GM23338 (cell line): ENCODE measurements at places on chromosomes 3 and 15. TPM values are rescaled to one million over a fixed set of nuclear protein-coding genes. Genes with fewer than 3 reads are reported as not detected.

GRCh38 chr15:77871852-77872371 lies 205.6 kb downstream of the TBC1D2B start:
- DNase-seq: peak; percentile 59

DNA sequence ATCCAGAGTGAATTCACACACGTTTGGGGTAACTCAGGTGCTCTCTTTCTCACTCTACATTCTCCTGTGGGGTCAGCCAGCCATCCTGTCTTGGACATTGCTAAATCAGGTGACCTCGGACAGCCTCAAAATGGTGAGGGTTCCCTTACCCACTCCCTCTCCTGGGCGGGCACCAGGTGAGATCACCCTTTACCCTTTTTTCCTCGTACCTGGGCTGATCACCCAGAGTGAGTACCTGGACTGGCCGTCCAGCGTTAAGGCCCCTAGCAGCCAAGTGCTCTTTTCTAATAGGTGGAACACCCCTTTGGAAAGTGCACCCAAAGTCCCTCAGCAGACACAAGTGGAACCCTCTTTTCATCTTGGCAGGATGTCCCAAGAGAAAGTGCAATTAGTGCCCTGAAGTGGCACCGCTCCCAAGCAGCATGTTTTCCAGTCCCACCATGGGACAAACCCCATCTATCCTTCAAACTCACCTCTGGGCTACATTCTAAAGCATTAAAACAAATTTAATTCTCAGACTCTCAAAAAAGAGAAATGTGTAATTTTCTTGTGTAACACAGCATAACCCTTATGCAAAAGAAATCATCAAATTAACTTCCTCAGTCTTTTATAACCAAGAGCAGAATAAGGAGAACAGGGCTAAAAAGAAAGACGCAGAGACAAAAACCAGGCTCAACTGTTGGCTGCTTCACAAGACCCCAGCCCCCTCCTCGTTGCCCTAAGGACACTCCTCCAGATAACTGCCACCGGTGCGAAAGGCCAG lies 20.7 kb downstream of the TRANK1 start:
- no peak for DNase-seq

EPHB1 gene
- 5.2 and 5.6 TPM in 2 replicates for total RNA-seq

DNA sequence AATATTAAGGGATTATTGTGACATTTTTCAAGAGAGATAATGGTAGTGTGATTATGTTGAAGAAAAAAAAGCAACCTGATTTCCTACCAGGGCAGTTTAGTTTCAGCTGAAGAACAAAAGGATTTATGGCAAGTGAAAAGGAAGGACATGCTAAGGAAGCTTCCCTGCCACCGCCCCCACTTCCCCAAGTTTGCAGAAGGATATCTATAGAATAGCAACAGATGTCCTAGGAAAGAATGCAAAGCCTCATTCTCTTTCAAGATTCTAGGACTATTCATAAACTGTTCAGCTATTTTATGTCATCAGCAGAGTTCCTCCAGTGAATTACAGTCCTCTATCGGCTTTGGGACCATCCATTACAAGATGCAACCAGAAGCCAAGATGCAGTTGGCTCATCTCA lies 160.8 kb downstream of the SATB1 start:
- DNase-seq: no peak

GRCh38 chr3:58607816-58608215 lies 30.6 kb upstream of the FAM107A start:
- no peak for DNase-seq

- no peak for DNase-seq
Measured at GRCh38 chr3:129399895-129400357, 28.5 kb downstream of the EFCAB12 start.

GRCh38 chr15:64754663-64755426 lies 20.5 kb downstream of the RBPMS2 start:
- DNase-seq: no peak

GRCh38 chr3:97232393-97233034 lies 418.1 kb downstream of the EPHA6 start:
- DNase-seq: no peak

GRCh38 chr3:177484926-177485325 lies 287.6 kb upstream of the TBL1XR1 start:
- DNase-seq: no peak

TNNC1 gene
- total RNA-seq: 1.7 and 6.5 TPM in 2 replicates

DNA sequence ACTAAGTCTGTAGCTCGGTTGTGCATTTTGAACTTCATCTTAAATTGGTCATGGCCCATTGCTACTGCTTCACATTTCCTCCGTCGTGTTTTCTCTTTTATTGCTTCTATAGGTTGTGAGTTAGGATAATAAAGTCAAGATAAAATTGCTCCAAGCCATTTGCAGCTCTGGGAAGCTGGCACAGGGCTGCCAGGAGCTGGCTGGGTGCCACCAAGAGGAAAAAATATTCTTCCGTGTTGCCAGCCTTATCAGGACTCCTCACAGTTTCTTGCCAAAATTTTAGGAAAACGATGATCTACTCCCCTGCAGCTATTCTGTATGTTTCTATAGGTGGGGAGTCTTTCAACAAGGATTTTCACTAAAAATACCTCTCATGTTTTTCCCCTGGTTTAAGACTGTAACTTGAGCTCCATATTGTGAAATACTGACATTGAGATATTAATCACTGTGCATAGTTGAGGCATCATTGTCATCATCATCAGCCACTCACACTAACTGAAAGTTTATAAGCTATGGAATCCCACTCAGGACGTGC lies 55.4 kb upstream of the PIAS1 start:
- DNase-seq: no peak

- no peak for DNase-seq
Measured at GRCh38 chr15:45731343-45731742, 96.5 kb downstream of the SQOR start.

DNA sequence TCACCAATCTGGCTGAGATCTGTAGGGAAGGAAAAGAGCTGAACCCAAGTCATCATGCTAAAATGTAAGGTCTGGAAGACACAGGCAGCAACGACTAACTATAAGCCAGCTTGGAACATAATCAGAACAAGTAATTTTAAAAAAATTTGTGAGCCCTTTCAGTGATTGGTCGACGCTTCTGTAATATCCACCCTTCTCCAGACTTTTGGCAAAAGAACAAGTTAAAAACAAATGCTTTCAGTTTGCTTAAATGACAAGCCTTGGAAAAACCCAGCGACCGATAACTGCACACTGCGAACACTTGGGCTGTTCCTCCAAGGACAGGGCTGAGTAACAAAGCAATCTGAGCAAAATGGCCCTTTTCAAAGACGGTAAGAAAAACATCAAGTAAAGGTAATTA lies 49.6 kb downstream of the PCSK6 start:
- DNase-seq: no peak

ALPK3 gene
- 29.7 and 45.7 TPM in 2 replicates for total RNA-seq

DNA sequence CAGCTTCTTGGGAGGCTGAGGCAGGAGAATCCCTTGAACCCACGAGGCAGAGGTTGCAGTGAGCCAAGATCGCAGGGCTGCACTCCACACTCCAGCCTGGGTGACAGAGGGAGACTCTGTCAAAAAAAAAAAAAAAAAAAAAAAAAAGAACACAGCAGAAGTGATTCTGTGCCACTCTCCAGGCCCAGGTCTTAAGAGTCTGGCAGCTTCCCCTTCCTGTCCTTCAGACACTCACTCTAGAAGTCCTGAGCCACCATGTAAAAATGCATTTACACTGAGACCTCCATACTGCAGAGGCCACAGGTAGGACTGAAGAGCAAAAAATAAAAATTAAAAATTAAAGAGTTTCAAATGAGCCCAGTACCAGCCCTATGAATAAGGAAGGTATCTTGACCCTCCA lies 11.8 kb upstream of the CDV3 start:
- no peak for DNase-seq

GRCh38 chr3:137988152-137988551 lies 21.8 kb upstream of the CLDN18 start:
- DNase-seq: no peak
